ENCODE measurements at places on chromosomes 1 and 21. TPM values are rescaled to one million over a fixed set of nuclear protein-coding genes. Genes with fewer than 3 reads are reported as not detected.

CASQ2 gene
- not detected for total RNA-seq

RC3H1 gene
- 55.6 TPM for total RNA-seq

LMOD1 gene
- not detected for total RNA-seq

VPS26C gene
- 42.5 TPM for total RNA-seq

TRIM63 gene
- not detected for total RNA-seq

Measured in activated B cell treated with CpG ODN at 0.5 μM for 24 hours (primary cell).